ENCODE measurements at places on chromosomes 1 and 21. TPM values are rescaled to one million over a fixed set of nuclear protein-coding genes. Genes with fewer than 3 reads are reported as not detected.

GRCh38 chr1:67564193-67564592, 120.8 kb upstream of the GADD45A start:
- peaks cover 6% of the 10 kb centered on the region for H3K27me3 ChIP-seq
- H3K4me1 ChIP-seq, result peaks cover 6% of the 10 kb centered on the region
- no peaks in the 10 kb centered on the region for H3K36me3 ChIP-seq
- no peak overlapping the region for H3K27ac ChIP-seq

GNG4 gene
- total RNA-seq, result 77.2 TPM

CD101 gene
- 0.82 TPM for total RNA-seq

GRCh38 chr1:99648107-99648506, 2.2 kb downstream of the PALMD start:
- DNase-seq, result no peak
- H3K36me3 ChIP-seq, result no peaks in the 10 kb centered on the region
- peaks cover 19% of the 10 kb centered on the region for H3K27me3 ChIP-seq
- H3K4me3 ChIP-seq, result no peak overlapping the region
- no peak overlapping the region for H3K27ac ChIP-seq

DNA sequence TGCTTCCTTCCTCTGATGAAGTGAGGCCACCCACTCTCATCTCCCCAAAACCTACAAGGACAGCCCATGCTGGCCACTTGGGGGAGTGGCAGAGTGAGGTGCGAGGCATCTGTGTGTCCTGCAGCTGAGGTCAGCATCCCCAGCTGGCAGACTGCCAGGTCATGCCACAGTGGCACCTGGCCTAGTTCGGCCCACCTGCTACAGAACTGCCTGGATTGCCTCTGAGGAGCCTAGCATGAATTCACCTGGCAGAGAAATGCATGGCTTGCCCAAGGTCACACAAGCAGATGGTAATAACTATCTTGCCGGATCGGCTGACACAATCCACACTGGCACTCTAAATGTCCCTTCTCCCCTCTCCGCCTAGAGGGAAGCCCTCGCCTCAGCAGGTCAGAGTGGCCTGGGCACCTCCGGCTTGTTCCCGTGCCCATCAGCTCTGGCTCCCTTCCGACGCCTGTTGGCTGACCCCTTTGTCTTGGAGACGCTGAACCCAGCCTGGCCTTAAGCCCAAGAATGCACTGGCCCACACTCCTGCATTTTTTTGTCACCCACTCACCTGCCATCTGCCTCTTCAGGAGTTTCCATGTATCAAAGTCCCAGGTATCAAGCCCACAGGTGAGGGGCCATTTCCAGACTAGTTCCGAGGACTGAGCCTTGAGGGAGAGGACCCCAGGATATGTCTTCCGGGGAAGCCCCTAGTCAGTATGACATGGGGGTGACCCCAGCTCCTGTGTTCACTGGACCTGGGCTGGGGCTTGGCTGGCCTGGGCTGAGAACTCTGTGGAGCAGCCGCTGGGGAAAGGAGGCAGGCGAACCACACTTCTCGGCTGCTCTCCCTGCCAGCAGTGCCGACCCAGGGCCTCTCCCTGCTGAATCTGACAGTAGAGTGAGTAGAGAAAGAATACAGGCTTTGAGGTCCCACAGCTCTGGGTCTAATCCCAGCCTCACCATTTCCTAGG, 21.7 kb downstream of the ECE1 start:
- H3K4me1 ChIP-seq, result peaks cover 16% of the 10 kb centered on the region
- H3K4me3 ChIP-seq, result no peak overlapping the region
- H3K27ac ChIP-seq, result no peak overlapping the region
- peaks cover 69% of the 10 kb centered on the region for H3K36me3 ChIP-seq

CTH gene
- 14.3 TPM for total RNA-seq

DNA sequence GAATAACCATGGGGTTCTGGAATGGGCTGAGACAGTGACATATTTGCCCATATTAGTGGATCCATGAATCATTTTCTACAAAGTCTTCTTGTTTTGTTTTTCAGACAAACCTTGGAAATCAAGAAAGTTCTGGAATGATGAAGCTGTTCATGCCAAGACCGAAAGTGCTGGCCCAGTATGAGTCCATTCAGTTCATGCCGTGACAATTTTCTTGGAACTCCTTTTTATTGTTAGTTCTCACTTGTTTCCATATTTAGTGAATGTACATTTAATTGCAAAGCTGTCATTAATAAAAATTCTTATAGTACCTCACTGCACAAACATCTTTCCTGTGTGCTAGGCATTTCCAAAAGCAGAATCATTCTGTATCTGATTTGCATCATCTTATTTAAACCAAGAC, 100.6 kb upstream of the KCNJ15 start:
- peaks cover 20% of the 10 kb centered on the region for H3K27me3 ChIP-seq
- no peak for DNase-seq
- no peaks in the 10 kb centered on the region for H3K36me3 ChIP-seq
- no peak overlapping the region for H3K4me3 ChIP-seq

- H3K36me3 ChIP-seq, result no peaks in the 10 kb centered on the region
- H3K4me1 ChIP-seq, result peaks cover 39% of the 10 kb centered on the region
- H3K4me3 ChIP-seq, result peak overlapping the region; percentile 5
- H3K27ac ChIP-seq, result peak overlapping the region; percentile 81
- no peak for DNase-seq
These were observed 32.3 kb upstream of the LBR start for GRCh38 chr1:225460021-225460736.

DNA sequence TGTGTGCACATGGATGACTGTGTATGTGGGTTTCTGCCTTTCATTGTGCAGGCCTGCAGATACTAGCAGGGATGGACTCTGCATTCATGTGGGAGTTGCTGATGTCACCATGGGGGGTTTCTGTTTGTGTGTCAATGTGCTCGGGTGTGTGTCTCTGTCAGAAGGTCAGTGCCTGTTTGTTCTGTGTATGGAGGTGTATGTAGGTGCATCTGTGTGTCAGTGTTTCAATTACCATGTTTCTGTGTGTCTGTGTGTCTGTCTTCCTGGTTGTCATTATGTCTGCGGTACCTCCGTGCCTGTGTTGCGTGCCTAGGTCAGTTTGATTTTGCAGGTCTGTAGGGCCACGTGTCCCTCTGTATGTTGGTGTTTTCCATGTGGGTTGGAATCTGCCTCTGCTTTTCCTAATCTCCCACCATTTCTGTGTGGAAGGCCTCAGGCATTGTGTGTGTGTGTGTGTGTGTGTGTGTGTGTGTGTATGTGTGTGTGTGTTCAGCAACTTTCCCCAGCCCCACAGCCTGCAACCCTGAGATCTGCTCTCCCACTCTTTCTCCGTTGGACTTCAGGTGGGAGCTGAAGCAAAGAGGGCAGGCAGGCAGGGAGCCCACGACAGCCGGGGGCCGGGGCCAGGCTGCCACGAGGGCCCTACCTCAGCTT, 36.7 kb upstream of the WASF2 start:
- peaks cover 5% of the 10 kb centered on the region for H3K36me3 ChIP-seq
- H3K4me1 ChIP-seq, result peaks cover 55% of the 10 kb centered on the region
- H3K27me3 ChIP-seq, result no peaks in the 10 kb centered on the region
- H3K4me3 ChIP-seq, result peak overlapping the region; percentile 82

GRCh38 chr21:38968887-38969543, 163.3 kb downstream of the ETS2 start:
- no peak overlapping the region for H3K4me3 ChIP-seq
- peaks cover 7% of the 10 kb centered on the region for H3K4me1 ChIP-seq
- no peak overlapping the region for H3K27ac ChIP-seq
- no peaks in the 10 kb centered on the region for H3K27me3 ChIP-seq
- DNase-seq, result no peak

CFHR3 gene
- total RNA-seq, result not detected
